ENCODE measurements at places on chromosomes 16 and 17. TPM values are rescaled to one million over a fixed set of nuclear protein-coding genes. Genes with fewer than 3 reads are reported as not detected.

FBXO39 gene
- not detected for total RNA-seq

ZG16 gene
- total RNA-seq: not detected

BCL6B gene
- total RNA-seq: not detected

YBX2 gene
- 0.43 TPM for total RNA-seq

ACSM5 gene
- total RNA-seq: not detected

SLC6A2 gene
- total RNA-seq: 0.14 TPM

RAPGEFL1 gene
- 2.2 TPM for total RNA-seq

KRTAP1-1 gene
- not detected for total RNA-seq

ACSM2A gene
- not detected for total RNA-seq

QRICH2 gene
- total RNA-seq: 0.85 TPM

MYO15A gene
- 0.36 TPM for total RNA-seq

GLG1 gene
- total RNA-seq: 41.9 TPM

G6PC1 gene
- not detected for total RNA-seq

GRAP gene
- 0.38 TPM for total RNA-seq

CCL5 gene
- total RNA-seq: 1.5 TPM

MLX gene
- 63.8 TPM for total RNA-seq

USH1G gene
- 0.09 TPM for total RNA-seq

MAPT gene
- 1.5 TPM for total RNA-seq

LRRC36 gene
- total RNA-seq: not detected

CDH13 gene
- not detected for total RNA-seq

HBA2 gene
- total RNA-seq: not detected

ST3GAL2 gene
- 22.7 TPM for total RNA-seq

USP36 gene
- total RNA-seq: 60.5 TPM

CTF1 gene
- 0.17 TPM for total RNA-seq

LRRC59 gene
- 240 TPM for total RNA-seq

ABCC6 gene
- total RNA-seq: 0.99 TPM

SLC22A31 gene
- 1.8 TPM for total RNA-seq

All from A549 treated with Hydrocortisone at 1 μM for 4 hours (cell line).